ENCODE measurements at places on chromosomes 11 and 22.
A peak's percentile ranks its signal among the peaks of the same experiment; 100 is the strongest.

GRCh38 chr11:20041499-20041898, 118.8 kb downstream of the DBX1 start:
- no peak for DNase-seq

DNA sequence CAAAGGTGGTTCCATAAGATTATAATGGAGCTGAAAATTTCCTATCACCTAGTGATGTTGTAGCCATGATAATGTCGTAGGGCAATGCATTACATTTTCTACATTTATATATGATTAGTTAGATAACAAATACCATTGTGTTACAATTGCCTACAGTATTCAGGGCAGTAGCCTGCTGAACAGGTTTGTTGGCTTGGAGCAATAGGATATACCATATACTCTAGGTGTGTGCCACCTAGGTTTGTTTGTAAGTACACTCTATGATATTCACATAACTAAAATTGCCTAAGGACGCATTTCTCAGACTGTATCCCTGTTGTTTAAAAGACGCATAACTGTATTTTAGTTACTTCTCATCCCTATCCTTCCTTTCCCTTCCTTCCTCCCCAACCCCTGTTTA, 13.6 kb downstream of the PLEKHB1 start:
- no peak for DNase-seq

DNA sequence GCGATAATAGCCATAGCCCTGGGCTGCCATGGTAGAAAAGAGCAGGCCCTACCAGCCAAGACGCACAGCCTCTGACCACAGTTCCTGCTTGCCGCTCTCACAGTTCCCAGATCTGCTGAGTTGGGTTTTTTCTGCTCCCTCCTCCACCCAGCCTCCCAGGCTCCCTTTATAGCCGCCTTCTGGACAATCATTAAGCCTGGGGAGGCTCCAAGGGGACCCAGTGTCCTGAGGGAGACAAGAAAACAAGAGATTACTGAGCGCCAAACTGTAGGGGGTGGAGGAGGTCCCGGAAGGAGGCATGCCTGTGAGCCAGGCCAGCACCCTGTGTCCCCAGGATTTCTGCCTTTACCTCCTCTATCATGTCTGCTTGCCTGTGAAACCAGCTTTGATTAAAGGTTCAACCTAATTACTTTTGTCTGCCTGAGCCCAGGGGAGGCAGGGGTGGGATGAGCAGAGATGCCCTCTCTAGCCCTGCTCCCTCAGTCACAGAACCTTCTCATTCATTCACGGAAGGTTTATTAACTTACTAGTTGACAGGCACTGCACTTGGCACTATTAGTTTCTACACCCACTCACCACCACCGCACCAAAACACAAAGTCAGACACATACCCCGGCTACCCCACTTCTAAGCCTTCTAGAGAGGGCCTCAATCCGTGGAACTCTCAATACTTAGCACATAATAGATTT, 1.2 kb downstream of the SLC37A4 start:
- DNase-seq: no peak

DNA sequence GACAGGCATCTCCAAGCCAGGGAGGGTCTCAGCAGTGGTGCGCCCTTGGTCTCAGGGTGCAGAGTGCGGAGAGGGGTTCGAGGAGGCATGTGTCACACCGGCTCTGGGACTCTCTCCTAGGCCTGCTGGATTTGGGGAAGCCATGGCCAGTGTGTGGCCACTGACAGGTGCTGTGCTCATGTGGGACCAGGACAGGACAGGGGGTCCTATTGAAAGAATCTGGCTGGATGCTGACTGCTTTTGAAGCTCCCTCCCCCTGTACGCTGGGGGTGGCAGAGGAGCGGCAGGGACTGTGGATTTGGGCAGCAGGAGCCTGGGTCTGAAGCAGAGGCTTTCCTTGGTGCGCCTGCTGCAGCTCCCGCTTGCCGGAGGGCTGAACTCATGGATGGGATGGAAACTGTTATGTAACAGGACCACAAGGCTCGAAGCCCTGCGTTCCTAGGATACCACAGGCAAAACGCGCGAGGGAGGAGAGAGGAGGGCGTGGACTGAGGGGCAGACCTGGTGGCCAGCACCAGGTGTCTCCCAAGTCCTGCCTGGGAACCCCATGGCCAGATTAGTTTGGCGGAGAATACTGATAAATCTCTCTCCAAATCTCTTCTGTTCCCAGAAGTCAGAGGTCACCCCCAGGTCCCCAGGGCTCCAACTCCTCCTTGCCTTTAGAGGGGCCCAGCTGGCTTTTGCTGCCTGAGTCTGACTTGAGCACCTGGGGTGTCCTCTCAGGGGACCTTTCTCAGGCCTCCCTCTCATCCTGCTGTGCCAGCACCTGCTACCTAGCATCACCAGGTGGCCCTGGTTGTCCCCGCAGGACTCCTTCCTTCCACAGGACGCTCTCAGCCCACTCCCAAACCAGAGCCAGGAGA, 13.8 kb upstream of the TEF start:
- DNase-seq: no peak

GRCh38 chr22:19720999-19721329, 2.4 kb upstream of the GP1BB start:
- no peak for DNase-seq

DNA sequence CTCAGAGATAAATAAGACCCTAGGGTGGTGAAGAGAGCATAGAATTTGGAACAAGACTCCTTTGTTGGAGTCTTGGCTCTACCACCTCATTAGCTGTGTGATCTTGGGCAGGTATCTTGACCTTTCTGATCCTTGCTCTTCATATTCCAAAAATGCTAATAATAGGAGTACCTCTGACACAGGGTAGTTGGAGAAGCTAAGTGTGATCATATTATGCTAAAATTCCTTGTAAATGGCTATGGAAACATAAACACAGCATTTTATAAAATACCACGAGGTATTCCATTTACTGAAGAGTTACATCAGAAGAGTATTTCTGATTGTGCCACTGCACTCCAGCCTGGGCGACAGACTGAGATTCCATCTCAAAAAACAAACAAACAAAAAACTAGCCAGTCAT, 9.4 kb downstream of the PTPRJ start:
- DNase-seq: no peak

DNA sequence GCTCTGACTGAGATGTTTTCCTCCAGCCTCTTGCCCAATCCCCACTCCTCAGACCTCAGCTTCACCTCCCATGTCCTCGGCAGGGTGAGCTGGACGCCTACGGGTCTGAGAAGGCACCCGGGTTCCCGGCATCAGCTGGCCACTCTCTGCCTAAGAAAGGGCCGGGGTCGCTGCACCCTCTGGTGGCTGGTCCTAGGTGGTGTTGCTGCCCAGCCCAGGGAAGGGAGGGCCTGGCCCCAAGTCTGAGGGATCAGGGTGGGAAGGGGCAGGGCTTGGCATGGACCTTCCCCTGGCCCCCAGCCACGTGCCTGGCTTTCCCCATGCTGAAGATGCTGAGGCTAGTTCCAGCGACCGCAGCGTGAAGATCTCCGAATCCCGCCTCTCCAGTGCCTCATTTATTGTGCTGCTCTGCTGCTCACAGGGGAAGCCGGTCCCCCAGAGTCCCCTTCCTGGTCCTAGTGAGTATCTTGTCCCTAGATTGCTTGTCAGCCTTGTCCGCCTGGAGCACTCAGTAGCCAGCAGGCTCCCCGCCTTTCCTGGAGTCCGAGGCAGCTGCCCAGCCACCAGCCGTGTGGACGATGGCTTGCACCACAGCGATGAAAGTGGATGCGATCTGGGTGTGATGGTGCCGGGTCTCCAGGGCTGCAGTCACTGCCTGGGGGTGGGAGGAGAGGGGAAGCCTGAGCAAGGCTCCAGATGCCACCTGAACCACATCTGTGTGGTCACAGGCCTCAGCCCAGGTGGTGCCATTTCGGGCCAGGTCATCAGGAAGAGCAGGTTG, 2.9 kb upstream of the GGT5 start:
- DNase-seq: peak; percentile 54

DNA sequence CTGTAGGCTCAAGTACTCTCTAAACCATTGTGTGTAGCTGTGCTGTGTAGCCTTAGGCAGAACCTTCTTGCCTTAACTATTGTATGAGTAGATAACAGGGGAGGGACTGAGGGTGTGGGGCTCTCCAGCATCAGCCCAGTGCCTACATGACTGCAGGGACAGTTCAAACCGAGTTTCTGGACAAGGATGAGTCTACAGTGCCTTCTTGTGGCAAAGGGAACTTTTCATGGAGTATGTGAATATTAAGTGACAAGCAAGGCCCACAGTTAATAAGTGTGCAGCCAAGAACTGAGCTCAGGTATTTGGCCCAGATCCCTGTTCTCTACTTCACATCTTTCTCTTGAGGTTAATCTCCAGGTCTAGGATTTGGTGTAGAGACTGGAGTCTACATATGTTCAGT, 424.4 kb upstream of the LARGE1 start:
- no peak for DNase-seq

DNA sequence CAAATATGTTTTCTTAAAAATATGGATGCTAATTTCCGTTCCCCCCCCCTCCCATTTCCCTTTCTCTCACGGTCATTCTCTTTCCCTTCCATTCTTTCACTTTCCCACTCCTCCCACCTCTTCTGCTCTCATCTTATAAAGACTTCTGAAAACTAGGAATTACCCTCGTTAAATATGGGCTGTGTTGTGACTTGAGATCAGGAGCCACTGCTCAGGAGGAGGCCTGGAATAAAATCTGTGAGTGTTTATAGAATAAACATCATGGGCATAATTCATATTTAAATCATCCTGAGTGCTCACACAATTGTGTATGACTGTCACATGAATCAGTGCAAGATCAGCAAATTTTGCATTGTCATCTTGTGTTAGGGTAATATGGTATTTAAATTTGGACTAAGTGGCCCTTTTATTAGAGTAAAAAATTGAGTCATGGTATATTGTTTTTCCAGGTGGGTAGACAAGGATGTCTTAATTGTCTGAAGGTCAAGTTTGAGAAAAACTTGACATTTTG, 208.0 kb downstream of the DDX10 start:
- DNase-seq: no peak

DNA sequence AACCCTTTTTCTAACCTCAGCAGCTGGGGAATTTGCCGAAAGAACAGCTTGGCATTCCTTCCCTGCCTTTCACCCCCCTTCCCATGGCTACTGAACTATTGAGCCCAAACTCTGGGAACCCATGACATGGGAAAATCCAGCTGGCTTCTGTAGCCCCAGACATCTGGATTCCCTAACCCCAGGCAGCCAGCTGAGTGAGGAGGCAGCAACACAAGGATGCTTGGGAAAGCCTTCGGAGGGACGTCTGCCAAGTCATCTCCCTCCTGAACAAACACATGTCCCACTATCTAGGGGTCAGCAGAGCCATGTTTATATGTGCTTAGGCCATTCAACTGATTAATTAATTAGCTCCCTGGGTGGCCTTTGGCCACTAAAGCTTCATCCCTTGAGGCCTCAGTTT, 21.6 kb downstream of the LRRC55 start:
- DNase-seq: no peak

DNA sequence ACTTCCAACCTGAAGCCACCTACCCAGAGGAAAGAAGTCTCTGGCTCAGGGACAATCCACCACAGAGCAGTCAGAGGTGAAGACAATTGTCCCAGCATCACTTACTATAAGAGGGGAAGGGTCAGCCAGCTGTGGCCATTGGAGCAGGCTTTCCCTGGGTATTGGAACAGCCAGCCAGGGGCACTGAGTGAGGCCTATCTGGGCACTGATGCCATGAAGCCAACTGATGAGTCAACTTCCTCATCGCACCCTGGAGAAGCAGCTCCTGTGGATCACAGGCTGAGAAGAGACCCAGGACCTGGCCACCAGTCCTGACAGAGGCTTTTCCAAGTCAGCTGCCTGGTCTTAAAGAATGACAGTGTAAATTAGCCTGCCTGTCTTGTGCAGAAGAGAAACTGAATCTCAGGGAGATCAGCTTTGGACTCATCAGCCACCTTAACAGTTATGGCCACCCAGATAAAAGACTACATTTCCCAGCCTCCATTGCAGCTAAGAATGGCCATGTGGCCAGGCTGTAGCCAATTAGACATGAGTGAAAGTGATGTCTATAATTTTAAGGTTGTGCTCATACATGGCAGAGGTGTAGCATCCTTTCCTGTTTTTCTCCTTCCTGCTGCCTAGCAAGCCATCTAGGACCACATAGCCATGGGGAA, 19.0 kb downstream of the CHST1 start:
- DNase-seq: no peak

DNA sequence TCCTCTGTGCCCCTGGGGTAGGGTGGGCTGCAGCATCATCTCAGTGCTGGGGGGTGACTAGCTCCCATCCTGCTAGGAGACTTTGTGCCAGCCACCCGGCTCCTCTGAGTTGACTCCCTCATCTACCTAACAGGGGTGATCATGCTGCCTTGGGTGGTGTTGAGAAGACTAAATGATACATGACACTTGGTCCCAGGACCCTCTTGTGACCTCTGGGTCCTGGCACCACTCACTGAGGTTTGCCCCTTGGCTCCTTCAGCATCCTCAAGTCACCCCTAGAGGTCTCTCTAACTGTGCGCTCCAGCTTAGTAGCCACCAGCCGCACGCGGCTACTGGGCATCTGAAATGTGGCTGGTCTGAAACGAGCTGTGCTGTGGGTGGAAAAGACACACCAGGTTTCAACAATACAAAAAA, 72.1 kb downstream of the LRRC32 start:
- DNase-seq: no peak

GRCh38 chr11:121086866-121087265, 14.2 kb upstream of the TECTA start:
- DNase-seq: no peak

DNA sequence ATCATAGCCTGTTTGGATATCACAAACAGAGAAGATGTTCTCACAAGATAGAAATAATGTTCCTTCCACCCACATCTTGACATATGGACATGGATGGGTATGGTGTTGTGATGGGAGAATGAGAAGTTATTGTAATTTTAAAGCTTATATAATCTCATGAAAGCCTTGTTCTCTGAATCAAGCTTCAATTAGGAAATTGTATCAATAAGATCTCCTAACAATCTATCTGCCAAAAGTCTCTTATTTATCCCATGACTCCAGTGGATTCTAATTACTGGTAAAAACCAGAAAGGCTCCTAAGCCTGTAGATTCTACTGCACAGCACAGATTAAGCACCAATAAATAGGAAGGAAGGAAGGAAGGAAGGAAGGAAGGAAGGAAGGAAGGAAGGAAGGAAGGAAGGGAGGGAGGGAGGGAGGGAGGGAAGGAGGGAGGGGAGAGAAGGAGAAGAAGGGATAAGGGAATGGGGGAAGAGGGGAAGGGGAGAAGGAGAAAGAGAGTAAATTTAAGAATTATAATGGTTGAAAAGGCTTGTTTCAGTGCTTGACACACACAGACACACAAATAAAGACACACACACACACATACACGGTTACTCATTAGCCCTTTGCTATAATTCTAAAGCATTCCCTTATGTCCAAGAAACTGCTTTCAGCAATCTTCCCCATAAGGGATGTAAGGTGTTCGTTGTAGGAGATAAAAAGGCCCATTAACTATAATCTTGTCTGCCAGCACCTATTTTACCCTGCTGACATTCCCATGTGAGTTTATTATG, 258.0 kb upstream of the API5 start:
- DNase-seq: no peak
